CD4-positive, alpha-beta T cell treated with Interleukin-15 for 4 hours (primary cell): ENCODE measurements at places on chromosomes 1 and 21.

DNA sequence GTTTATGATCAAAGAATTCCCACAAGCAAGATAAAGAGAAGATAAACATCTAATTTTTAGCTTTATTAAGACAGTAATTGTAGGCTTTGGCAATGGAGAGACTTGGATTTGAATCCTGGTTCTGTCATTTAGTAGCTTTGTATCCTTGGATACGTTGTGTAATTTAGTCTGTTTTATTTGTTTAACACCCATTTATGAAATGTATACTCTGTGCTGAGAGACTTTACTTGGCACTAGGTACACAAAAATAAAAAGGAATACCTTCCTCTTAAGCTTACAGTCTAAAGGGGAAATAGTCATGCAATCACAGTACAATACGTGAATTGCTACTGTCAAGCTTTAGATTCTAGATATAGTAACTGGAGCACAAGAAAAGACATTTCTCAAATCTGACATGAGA is 23.8 kb downstream of the ZMPSTE24 start:
- DNase-seq: no peak

DNA sequence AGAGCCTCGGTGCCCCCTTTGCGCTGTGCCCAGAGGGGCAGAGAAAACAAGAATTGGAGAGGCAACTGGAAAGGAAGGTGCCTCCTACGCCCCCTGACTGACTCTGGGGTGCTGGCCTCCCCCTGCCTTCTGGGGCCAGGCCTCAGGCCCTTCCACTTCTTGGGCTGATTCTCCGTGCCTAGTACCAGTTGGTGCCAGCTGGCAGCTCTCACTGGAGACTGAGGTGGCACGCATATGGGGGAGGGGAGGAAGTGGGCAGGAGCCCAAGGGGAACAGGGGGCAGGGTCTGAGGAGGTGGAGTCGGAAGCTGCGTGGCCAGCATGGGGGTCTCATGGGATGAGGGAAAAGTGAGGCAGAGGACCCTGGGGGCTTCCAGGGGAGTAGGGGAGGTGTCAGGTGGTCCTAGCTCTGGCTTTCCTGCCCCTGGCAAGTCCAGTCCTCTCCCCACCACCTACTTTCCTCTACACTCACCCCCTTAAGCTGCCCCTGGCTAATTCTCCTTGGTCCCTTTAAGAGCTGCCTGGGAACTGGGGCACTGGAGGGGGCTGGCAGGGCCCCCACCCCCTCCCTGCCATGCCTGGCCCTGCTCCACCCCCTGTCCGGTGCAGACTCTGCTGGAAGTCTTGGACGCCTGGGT is 6.5 kb upstream of the SEMA4A start:
- DNase-seq: no peak

DNA sequence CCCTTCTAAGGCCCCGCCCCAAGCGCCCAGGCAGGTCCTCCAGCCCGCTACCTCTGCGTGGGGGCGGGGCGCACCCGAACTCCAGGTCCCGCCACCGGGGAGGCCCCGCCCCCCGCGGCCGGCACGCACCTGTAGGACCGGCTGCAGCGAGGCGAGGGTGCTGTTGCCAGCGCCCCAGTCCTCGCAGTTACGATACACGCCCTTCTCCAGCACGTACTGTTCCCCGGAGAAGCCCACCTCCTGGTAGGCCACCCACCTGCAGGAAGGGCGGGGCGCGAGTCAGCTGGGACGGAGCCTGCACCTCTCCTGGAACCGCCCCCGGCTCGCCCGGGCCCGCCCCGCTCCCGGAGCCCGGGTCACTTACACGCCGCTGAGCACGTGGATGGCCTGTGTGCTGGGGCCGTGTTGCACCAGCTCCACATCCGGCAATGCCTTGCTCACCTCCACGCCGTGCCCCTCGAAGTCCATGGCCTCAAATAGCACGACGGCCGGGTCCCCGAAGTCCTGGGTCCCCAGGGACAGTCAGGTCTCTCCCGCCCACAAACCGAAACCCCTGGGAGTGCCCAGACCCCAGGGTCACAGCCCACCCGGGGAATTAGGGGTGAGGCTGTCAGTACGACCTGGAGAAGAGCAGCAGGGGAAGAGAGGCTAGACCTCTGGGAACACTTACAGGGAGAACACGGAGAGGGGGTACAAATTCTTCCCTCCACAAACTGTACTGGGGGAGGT is 17.3 kb downstream of the CRYBG2 start:
- DNase-seq: peak; percentile 88

- DNase-seq: no peak
These were observed 20.7 kb downstream of the NR5A2 start for GRCh38 chr1:200048244-200048643.
